H7 (cell line): ENCODE measurements at places on chromosomes 6 and 20. TPM values are rescaled to one million over a fixed set of nuclear protein-coding genes. Genes with fewer than 3 reads are reported as not detected.

DNA sequence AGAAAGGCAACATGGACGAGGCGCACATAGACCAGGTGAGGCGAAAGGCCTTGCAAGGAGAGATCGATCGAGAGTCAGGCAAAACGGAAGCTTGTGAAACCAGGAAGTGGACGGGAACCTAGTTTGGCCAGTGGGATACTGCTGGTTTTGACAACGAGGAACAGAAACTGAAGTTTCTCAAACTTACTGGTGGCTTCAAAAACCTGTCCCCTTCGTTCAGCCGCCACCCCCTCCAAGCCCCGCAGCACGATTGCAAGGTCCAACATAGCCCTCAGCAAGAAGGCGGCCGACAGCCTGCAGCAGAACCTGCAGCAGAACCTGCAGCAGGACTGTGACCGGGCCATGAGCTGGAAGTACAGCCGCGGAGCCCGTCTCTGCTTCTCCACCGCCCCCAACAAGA, 238.0 kb downstream of the KHDC1L start:
- no peak for DNase-seq

DNA sequence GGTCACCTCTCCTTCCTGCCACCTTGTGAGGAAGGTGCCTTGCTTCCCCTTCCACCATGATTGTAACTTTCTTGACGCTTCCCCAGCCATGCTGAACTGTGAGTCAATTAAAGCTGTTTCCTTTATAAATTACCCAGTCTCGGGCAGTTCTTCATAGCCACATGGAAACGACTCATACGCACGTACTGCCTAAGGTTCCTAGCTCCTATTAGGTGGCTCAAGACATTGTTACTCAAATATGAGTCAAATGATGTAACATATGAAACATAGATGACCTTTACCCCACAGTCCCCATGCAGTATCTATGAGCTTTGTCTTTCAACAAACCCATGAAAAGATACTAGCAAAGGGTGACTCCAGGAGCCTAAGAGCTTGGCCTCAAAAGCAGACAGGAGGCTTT, 98.3 kb downstream of the SIM1 start:
- no peak for DNase-seq

- no peak for DNase-seq
Observed at GRCh38 chr6:150286460-150286859, 82.4 kb upstream of the IYD start.

- no peak for DNase-seq
Observed at GRCh38 chr6:149266659-149267058, 50.9 kb upstream of the TAB2 start.

DNA sequence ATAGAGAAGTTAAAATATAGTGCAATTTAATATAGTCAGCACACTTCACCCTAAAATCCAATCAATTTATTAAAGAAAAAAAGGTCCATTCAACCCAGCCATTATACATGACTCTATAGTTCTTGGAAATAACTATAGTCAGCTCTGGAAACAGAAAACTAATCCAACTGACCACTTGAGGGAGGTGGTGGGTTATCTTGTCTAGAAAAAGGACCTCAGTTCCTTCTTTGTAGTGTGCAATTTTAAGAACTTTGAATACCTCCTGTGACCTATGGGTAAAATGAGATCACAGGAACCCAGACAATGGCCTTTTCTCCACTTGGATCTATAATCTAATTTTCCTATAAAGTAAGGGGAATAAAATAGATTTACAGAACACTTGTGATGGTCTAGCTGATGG, 163.6 kb upstream of the CENPW start:
- no peak for DNase-seq

DNA sequence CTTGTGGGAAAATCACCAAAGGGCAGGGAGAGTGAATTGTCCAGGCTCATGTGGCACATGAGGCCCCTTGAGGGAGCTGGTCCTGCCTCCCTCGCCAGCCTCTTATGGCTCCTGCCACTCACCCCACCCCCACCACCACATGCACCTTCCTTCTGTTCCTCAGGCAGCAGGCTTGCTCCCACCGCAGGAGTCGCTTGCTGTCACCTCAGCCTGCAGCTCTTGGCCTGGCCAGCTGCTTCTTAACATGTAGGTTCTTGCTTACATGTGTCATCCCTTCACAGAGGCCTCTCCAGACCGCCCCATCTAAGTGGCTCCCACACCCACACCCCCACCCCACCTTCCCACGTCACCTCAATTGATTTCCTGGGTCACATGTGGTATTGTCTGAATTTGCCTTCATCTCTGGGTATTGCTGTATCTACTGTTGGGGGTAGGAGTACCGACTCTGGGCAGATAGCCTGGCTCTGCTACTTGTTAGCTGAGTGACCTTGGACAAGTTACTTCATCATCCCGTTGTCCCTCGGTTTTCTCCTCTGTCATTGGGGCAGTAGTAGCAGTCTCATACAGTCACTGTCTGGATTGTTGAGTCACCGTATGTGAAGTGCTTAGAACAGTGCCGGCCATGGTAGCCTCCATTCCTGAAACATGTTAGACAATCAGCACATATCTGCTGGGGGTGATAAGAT, 41.7 kb downstream of the SLC9A8 start:
- no peak for DNase-seq

GRCh38 chr20:60048634-60049521, 90.7 kb downstream of the CDH26 start:
- no peak for DNase-seq

DNA sequence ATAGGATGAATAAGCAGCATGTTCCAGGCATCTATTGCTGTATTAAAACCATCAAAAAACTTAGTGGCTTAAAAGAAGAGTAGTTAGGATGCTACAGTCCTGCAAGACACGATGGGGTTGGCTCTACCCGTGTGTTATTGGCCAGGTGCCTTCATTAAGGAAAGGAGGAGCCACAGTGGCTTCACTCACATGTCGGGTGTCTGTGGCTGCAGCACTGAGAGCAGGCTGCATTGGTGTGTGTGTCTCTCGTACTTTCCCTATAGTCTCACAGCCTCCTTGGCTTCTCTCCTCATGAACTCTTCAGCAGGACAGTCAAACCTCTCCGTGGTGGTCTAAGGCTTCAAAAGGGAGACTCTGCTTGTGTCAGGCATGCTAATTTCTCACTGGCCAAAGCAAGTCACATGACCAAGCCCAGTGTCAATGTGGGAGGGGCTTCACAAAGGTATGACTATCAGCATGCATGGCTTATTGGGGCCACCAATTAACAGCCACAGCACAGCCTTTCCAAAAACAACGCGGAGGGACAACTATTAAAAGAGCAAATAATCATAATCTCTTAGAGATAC, 402.8 kb downstream of the KIF16B start:
- no peak for DNase-seq

GRCh38 chr6:126020305-126021050, 34.1 kb downstream of the TRMT11 start:
- DNase-seq: no peak

DNA sequence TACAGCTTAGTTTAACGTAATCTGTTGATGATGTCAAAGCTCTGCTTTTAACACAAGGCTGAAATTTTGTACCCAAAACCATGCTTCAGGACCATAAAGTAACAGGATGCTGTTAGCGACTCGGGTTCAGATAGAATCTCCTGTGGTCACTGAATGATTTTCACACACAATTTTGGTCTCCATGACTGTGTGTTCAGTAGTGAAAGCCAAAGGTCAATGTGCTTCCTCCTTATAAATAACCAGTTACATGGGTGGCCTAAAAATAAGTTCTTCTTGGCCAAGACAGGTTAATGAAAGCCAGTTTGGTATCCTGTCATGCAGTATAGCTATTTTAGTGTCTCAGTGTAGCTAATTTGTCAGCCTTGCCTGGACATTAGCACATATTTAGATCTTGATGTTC, 19.1 kb upstream of the LOC128125822 start:
- DNase-seq: no peak

GRCh38 chr6:169451065-169451838, 197.6 kb upstream of the THBS2 start:
- DNase-seq: no peak

GRCh38 chr6:11772109-11772825, 6.3 kb downstream of the ADTRP start:
- DNase-seq: no peak

DNA sequence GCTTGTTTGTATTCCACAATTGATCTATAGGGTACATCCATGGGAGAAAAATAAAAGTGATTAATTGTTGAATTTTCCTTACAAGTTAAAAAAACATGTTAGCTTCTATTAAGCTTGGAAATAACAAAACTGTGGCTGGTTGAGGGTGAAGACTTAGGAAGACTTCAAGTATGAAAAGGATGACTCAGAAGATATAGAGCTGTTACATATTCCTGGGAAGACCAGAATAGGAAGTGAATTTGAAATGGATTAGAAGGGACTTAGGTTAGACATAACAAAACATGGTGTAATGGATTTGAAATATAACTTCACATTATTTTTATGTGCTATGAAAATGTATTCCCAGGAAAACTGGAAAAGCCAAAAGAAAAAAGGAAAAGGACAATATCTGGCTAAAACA, 732.2 kb downstream of the HDGFL1 start:
- no peak for DNase-seq

GRCh38 chr6:139369068-139369467, 5.4 kb downstream of the CITED2 start:
- peak; percentile 20 for DNase-seq

- DNase-seq: no peak
Observed at GRCh38 chr6:52132292-52132691, 44.9 kb upstream of the PKHD1 start.

DNA sequence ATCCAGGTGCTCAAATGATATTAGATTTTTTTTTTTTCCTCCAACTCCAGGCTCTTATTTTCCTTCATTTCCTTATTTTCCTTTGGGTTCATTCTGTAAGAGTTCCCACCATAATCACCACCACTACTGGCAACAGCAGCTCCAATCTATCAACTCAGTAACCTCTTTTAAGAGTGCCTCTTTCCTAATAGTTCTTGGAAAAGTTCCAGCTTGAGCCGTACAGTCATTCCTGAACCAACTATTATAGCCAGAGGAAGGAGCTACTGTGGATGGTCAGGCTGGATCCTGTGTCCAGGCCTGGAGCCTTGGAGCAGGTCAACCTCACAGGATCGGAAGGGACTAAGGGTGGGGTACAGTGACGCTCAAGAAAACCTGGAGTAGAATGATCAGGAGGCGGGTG, 4.2 kb upstream of the ANGPT4 start:
- no peak for DNase-seq

- no peak for DNase-seq
Observed at GRCh38 chr6:53624502-53624901, 41.1 kb downstream of the KLHL31 start.

GRCh38 chr6:127784468-127784867, 116.4 kb downstream of the THEMIS start:
- DNase-seq: no peak

GRCh38 chr20:46785958-46786357, 76.5 kb downstream of the SLC2A10 start:
- no peak for DNase-seq

- no peak for DNase-seq
Observed at GRCh38 chr20:24633026-24633425, 163.6 kb downstream of the SYNDIG1 start.

GRCh38 chr6:8029243-8029870, 34.8 kb downstream of the BLOC1S5 start:
- DNase-seq: no peak

DNA sequence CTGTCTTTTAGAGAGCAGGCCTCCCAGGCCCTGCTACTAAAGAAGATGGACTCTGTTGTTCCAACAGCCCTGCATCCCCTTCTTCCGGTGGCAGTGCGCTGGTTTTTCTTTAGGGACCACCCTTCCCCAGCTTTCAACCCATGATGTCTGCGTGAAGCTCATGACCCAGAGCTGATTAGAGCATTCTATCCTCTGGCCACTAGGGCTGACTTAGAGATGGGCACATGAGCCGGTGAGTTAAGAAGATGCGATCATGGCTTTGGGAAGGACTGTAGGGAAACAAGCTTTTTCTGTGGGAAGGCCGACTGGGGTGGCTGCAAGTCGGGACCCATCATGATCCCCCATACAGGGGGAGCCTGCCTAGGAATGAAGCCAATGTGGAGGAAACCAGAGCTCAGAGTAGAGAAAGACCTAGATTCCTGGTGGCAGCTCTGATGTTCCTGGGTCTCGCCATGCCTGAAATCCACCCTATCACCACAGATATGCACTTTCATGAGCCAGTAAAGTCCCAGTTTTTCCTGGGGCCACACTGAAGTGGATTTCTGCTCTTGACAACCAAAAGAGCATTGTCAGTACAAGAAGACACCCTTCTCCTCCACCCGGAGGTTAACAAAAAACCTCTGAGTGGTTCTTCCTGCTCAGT, 29.1 kb upstream of the STX16 start:
- DNase-seq: no peak

GRCh38 chr6:32940656-32941213, at the start of gene HLA-DMB:
HLA-DMB (minus strand) TSS chr6:32941028; CDS start chr6:32940807, 221 bp downstream.
- peak; percentile 47 for DNase-seq

DNA sequence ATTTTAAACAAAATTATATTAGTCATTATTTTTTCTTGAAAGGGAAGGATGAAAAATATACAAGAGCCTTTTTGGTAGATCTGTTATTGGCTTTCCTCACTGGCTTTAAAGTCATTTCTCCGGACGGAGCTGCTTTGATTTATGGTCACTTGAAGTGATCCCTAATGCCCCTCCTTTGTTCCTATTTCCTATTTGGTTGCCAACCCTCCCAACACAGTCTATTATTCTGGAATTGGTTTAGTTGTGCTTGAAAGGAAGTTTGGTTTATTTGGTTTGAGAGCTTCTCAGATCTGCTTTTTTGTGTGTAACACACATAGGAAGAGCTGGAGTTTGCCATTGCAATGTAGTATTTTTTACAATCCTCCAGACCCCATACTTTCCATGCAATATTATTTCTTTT, 347.9 kb downstream of the RFPL4B start:
- no peak for DNase-seq

- DNase-seq: no peak
Observed at GRCh38 chr6:13463941-13464340, 23.5 kb downstream of the GFOD1 start.

- no peak for DNase-seq
Observed at GRCh38 chr6:105066836-105067235, 109.9 kb downstream of the LIN28B start.

- no peak for DNase-seq
Observed at GRCh38 chr20:48387675-48388074, 440.1 kb downstream of the PREX1 start.

ABCF1 gene
- 52.1 and 55.7 TPM in 2 replicates for total RNA-seq

COL10A1 gene
- total RNA-seq: 0.04 TPM in 1 of 2 replicates, not detected in the other

CYP24A1 gene
- total RNA-seq: 0.03 and 0.74 TPM in 2 replicates

UST gene
- 32.6 and 35.1 TPM in 2 replicates for total RNA-seq

CTAGE9 gene
- total RNA-seq: not detected in 2 replicates

CFAP61 gene
- total RNA-seq: 0.15 and 0.35 TPM in 2 replicates

ECT2L gene
- 0.03 TPM in 1 of 2 replicates, not detected in the other for total RNA-seq

GOPC gene
- 17.0 and 19.6 TPM in 2 replicates for total RNA-seq

TPD52L1 gene
- 7.3 and 15.6 TPM in 2 replicates for total RNA-seq

MMP24 gene
- 14.8 and 21.1 TPM in 2 replicates for total RNA-seq

ATAT1 gene
- total RNA-seq: 11.7 and 13.1 TPM in 2 replicates

RIPPLY2 gene
- total RNA-seq: 0.33 and 0.90 TPM in 2 replicates

HCRTR2 gene
- total RNA-seq: 0.07 TPM in 1 of 2 replicates, not detected in the other

ITCH gene
- 27.5 and 43.5 TPM in 2 replicates for total RNA-seq

RIMS1 gene
- 0.70 and 1.6 TPM in 2 replicates for total RNA-seq

TMEM14B gene
- 90.6 and 120 TPM in 2 replicates for total RNA-seq

SEMG1 gene
- 0.31 and 0.81 TPM in 2 replicates for total RNA-seq

ME1 gene
- total RNA-seq: 3.4 and 3.9 TPM in 2 replicates
